ENCODE measurements at places on chromosomes 7 and 10.

- DNase-seq, result no peak
Observed at GRCh38 chr10:83492004-83492403, 647.3 kb upstream of the GHITM start.

DNA sequence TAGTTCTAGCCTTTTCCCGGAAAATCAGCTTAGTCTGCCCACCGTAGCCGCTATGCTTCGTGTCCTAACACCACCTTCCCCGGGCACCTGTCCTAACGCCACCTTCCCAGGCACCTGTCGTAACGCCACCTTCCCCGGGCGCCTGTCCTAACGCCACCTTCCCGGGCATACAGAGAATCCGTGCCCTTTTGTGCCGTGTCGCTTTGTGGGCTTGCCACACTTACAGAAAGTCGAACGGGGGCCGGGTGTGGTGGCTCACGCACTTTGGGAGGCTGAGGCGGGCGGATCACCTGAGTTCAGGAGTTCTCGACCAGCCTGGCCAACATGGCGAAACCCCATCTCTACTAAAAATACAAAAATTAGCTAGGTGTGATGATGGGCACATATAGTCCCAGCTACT lies 73.6 kb upstream of the DNAJB6 start:
- DNase-seq, result no peak

DNA sequence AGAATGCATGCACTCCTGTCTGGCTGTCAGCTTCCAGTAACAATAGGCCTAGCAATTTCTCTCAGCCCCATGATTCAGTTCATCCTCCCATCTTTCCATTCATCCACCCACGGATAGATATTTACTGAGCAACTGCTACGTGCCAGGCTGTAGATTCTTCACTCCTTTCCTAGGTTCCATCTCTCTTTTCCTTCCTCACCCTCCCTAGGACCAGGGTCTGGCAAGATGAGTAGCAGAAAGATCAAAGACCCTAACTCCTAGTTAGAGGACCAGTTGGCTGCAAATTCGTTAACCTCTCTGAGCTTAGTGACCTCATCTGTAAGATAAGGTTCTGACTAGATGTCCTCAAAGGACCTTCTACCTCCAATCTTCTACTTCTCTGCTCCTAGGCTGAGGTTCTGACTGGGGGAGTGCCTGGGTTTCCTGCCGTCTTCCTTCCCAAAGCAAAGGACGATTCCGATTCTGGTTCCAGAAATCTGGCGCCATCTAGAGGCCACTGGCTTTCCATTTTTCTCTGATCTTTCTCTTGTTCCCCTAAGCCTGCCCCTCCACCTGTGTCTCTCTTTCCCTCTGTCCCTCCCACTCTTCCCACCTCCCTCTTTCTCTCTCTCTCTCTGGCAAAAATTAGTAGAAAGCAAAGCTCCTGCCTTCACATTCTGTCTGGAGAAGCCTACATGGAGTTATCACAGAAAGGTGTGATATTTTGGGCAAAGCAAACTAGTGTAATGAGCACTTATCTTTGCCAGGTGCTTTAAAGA lies 26.2 kb downstream of the TBATA start:
- peak; percentile 74 for DNase-seq

GRCh38 chr7:83150310-83150709 lies 12.4 kb downstream of the PCLO start:
- no peak for DNase-seq

DNA sequence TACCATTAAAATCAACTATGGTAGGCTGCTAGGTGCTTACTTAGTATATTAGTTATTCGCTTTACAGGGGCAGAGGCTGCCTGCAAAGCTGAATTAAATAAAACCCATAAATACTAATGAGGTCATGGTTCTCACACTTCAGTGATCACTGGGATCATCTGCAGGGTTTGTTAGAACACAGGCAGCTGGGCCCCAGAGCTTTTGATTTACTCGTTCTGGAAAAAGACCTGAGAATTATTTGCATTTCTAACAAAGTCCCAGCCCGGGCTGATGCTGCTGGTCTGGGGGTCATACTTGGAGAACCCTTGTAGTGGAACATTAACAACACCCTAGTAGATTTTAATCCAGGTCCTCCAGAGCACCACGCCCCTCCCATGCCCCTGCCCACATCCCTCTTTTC lies 8.5 kb downstream of the UCN3 start:
- DNase-seq, result no peak

DNA sequence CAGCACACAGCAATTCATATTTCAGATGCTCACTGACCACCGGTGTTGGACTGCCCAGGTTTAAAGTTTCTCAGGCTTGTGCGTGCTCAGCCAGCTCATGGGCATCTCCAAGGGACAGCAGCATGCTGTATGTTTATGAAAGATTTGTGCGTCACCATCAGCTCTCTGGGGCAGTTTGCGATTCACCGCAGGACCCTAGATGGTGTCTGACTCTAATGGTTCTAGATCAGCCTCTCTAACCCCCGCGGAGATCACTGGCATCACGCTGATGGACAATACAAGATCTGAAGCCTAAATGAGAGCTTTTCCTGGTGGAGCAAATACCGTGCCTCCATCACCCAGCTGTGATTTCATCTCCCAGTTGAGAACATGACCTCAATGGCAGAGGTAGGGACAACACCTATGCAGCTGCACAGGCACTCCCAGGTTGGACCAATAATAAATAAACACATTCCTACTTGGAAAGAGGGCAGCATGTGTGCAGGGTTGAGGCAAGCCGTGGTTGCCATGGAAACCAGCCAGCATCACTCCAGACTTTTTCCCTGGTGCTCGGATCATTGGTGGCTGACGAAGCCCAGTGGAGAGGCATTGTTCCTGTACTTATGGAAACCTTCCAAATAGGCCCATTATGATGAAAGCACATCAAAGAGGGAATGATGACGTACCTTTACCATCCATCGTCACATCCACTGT lies 253.6 kb downstream of the KCNMA1 start:
- DNase-seq, result peak; percentile 62

- DNase-seq, result no peak
Observed at GRCh38 chr10:72470666-72471065, 115.9 kb upstream of the DNAJB12 start.

DNA sequence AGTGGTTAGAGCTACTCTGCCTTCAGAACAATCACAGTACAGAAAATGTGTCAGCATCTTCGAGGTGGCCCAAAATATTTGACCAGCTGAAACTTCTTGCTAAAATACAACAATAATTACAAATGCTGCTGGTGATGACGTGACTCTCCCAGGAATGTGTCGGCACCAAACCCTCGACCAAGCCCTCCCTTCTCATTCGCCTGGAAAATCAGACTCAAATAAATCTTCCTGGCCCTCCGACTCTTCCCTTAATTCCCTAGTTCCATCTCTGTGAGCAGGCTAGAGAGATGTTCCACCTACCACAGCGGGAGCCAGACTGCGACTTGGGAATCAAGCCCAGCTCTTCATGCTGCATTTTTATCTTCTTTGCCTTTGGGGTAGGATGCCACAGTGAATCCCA lies 4.1 kb downstream of the PRSS2 start:
- DNase-seq, result peak; percentile 39

DNA sequence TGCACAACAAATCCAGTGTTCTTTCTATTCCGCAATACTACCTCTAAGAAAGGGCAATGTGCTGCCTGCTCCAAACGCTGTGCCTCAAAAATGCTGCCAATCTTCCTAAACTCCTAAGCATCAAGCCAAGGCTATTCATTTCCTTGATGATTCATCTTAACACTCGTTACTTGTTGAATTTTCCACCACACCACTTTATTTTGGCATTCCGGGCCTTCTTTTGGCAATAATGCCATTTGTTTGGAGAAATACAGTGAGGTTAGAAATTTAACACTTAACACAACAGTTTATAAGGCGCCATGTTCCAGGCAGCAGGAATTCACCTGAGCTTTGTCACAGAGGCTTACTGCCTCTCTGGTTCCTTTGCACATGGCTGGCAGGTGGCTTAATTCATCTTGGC lies 82.6 kb upstream of the ABCB5 start:
- peak; percentile 29 for DNase-seq

- DNase-seq, result peak; percentile 76
Observed at GRCh38 chr10:63217120-63217605, 84.0 kb downstream of the NRBF2 start.

GRCh38 chr7:107922886-107923285 lies 31.9 kb downstream of the DLD start:
- DNase-seq, result no peak

DNA sequence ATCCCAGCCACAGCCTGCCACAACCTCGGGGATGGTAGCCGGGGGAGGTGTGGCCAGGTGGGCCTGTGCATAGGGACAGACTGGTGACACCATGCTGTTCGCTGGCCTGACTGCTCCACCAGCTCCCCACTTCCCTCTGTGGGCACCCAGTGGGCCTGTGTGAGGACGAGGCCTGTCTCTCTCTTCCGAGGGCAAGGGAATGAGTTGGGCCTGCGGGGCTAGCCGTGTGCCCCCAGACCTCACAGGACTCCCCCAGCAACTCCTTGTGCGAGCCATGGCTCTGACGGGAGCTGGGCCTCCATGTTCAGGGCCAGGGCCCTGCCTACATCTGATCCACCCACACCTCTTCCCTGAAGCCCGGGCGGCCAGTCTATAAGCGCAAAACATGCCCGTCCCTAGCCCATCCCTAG lies 40.5 kb downstream of the PWWP2B start:
- DNase-seq, result no peak

DNA sequence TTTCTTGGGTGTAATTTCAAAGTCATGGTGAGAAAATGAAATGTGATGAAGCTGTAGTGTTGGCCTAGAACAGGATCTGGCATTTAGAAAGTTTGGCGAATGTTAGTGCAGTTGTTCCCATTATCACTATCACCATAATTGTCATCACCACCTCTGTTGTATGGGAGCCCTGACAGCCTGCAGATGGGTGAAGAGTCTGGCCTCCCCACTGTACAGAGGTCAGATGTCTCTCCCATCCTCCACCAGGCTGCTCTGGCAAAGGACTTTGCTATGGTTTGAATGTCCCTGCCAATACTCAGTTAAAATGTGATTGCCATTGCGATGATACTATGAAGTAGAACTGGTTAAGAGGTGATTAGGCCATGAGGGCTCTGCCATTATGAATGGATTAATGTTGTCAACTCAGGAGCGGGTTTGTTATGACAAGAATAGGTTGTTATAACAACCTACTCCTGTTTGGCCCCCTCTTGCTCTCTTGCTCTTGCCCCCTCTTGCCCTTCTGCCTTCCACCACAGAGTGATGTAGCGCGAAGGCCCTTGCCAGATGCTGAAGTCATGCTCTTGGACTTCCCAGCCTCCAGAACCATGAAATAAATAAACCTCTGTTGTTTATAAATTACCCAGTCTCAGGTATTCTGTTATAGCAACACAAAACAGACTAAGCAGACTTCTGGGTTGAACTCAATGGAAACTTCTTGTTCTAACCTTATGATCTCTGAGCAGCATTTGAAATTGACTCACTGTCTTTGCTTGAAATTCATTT lies 90.0 kb downstream of the GRK5 start:
- no peak for DNase-seq

- no peak for DNase-seq
Observed at GRCh38 chr10:13862546-13863233, 275.9 kb downstream of the PRPF18 start.

GRCh38 chr10:120017733-120018417 lies 125.3 kb downstream of the SEC23IP start:
- DNase-seq, result no peak

GRCh38 chr10:28149746-28150145 lies 150.9 kb upstream of the ODAD2 start:
- no peak for DNase-seq

- no peak for DNase-seq
Observed at GRCh38 chr7:81645435-81645834, 124.4 kb downstream of the HGF start.

GRCh38 chr10:119189811-119190282 lies 11.2 kb upstream of the PRDX3 start:
- peak; percentile 78 for DNase-seq

- DNase-seq, result no peak
Observed at GRCh38 chr10:17202506-17202905, 1.0 kb upstream of the TRDMT1 start.

DNA sequence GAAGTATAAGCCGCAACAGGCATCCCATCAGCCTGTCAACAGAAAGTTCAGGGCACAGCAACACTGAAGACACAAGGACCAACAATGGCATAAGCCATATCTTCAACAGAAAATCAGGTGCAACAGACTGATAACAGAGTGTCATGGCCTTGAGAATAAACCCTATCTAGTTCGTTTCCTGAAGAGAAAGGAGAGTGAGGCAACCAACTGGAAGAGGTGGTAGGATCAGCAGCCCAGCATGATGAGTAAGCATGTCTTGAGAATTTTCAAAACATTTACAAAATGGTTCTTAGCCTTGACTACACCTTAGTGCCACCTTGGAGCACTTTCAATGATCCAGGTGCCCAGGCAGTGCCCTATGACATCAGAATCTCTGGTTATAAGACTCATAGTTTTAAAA lies 290.2 kb upstream of the SEMA3C start:
- no peak for DNase-seq

- DNase-seq, result peak; percentile 12
Observed at GRCh38 chr7:41809529-41809939, 106.6 kb upstream of the INHBA start.

DNA sequence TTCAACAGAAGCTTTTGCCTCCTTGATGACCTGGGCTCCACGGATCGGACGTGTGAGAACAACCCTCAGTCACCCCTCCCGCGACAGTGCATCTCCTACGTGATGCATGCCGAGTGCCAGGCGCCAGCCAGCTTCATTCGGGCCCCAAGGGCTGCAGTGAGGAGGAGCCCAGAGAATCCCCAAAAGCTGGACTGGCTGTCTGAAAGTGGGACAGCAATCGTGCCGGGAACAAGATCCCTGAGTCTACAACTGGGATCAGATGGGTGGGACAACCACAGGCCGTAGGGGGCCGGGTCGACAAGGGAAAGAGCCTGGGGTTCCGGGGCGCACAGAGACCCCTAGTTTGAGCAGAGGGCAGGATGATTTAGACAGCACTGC lies 27.2 kb downstream of the EBF3 start:
- DNase-seq, result no peak

GRCh38 chr10:106873770-106874603 lies 290.5 kb downstream of the SORCS1 start:
- DNase-seq, result no peak

- no peak for DNase-seq
Observed at GRCh38 chr7:133124974-133125373, 43.1 kb upstream of the CHCHD3 start.

- no peak for DNase-seq
Observed at GRCh38 chr7:112383671-112384417, 66.4 kb upstream of the IFRD1 start.
